ENCODE measurements at places on chromosomes 2 and 18.

GRCh38 chr2:131394147-131394931 is 30.4 kb upstream of the RAB6D start:
- no peak for DNase-seq

DNA sequence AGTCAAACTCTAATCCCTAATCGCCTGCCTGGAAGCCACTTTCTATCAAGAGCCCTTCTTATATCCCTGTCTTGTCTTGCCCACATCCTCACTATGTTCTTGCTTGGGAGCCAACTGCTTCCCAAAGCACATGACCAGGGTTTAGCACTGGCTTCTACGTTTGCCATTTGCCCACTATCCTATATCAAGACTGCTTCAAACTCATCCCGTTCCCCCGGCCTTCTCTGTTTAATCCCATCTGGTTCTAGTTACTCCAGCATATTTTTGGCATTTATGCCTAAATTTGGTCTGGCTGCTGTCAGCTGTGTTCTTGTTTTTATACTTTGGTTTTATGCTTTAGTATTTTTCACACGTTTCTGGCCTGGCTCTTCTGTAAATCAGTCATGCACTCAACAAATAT is 40.2 kb downstream of the POLR1A start:
- DNase-seq, result no peak

DNA sequence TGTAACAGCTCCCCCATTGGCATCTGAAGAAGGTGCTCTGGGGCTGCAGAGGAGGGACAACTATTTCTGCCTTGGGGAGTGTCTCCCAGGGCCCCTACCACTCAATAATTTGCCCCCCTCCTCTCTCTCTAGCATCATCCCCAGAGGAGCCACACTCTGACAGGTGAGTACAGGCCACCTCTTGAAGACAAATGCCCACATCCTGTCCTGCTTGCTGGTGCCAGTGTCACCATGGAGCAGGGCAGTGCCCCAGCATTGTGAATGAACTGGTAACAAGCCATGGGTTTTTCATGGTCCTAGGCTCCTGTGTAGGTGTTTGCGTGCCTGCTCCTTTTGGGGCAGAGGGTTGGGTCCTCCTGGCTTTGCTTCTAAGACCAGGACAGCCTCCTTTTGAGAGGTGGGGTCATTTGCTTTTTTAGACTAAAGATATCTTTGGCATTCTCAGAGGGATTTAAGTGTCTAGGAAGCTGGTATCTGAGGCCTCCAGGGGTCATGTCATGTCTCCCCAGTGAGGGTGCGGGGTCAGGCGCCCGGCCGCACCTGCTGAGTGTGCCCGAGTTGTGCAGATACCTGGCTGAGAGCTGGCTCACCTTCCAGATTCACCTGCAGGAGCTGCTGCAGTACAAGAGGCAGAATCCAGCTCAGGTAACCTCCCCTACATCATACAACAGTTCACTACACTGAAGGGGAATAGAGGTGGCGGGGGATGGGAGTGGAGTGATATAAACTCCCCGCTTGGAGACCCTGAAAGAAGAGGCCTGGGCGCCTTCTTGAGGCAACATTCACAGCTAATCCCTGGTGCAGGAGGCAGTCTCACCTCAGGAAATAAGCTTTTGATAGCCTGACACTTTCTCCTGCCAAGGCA is 1.8 kb downstream of the RETREG2 start:
- DNase-seq, result no peak

- no peak for DNase-seq
Measured at GRCh38 chr2:179435000-179435399, 170.4 kb upstream of the SESTD1 start.

GRCh38 chr2:230052299-230052698 is 16.4 kb downstream of the SLC16A14 start:
- no peak for DNase-seq

- DNase-seq, result no peak
Measured at GRCh38 chr2:6627316-6627715, 238.4 kb downstream of the CMPK2 start.

GRCh38 chr18:56199580-56200330 is 438.6 kb downstream of the TXNL1 start:
- DNase-seq, result no peak

DNA sequence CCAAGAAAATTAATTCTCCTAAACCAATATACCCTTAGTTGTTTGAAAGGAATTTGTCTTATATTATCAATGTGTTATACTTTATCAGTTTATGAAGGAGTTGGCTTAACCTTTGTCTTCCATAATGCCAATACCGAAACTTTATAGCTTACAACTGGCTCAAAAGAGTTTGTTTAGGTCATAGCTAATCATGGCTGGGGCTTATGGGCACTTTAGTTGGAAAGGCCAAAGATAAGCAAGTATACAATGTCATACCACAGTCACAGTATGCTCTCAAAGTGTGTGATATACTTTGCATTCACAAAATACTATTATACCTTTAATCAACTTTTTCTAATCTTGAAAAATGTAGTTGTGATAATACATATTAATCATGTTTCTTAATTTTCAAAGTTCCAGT is 2.3 kb downstream of the KLHL41 start:
- DNase-seq, result no peak

- DNase-seq, result no peak
Measured at GRCh38 chr18:9854801-9855676, 30.7 kb upstream of the TXNDC2 start.

DNA sequence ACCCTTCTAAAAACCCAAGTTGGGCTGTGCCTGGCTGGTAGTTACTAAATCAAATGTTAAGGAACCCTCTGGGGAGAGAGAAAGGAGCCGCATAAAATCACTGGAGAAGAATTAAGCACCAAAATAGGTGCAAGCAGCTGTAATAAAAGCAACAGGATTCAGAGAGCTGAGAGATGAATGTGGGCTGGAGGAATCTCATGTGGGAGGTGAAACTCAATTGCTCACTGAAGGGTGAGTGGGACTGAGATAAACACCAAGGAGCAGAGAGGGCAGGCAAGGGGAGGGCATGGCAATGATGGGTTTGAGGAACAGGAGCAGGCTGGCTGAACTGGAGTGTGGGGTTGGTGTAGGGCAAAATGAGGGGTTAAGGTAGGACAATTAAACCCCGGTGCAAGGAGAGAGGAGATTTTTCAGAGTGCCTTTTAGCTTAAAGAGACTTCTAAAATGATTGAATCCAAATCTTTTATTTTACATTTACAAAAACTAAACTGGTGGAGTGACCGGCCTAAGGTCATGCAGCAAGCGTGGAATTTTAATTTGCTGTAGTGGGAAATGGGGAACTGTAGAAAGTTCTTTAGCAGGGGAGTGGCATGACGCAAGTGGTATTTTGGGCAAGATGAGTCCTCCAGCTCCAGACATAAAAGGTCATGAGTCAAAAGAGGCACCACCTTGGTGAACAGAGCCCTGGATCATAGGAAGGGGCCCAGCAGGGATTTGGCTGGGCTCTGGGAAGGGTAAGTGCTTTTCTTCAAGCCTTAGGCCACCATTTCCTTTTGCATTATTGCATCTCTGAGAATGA is 10.5 kb downstream of the PLB1 start:
- no peak for DNase-seq

- no peak for DNase-seq
Measured at GRCh38 chr2:116696223-116696622, 1118.3 kb upstream of the DDX18 start.

- DNase-seq, result no peak
Measured at GRCh38 chr18:21241301-21242048, 557 bp upstream of the GREB1L start.

DNA sequence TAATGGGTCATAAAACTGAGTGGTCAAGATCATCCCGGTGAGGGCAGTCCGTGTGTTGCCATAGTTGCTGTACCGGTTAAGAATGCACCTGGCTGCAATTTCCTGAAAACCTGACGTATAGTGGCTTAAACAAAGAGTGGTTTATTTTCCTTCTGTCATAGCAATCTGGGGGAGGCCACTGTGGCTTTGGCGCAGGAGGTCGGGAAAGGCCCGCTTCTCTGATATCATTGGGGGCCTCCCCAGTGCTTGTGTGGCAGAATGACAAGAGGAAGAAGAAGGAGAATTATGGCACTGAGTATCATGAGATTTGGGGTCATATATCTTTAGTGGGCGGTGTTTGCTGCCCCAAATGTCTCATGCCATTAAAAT is 4.4 kb downstream of the C2orf92 start:
- no peak for DNase-seq

DNA sequence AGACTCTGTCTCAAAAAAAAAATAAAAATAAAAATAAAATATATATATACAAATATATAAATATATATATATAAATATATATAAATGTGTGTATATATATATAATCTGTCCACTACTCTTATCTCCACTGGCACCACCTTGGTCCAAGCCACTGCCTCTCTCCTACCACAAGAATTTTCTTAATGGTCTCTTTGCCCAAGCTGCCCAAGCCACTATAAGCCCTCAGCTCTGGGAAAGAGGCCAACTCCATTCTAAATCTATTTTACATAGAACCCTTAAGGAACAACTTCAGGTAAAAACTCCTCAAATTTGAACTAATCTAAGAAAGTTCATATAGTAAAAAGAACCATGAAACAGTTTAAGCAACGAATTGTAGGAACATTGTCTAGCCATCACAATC is 45.6 kb upstream of the GREB1L start:
- DNase-seq, result no peak

GRCh38 chr2:240249423-240250149 is 109.1 kb upstream of the OTOS start:
- no peak for DNase-seq

DNA sequence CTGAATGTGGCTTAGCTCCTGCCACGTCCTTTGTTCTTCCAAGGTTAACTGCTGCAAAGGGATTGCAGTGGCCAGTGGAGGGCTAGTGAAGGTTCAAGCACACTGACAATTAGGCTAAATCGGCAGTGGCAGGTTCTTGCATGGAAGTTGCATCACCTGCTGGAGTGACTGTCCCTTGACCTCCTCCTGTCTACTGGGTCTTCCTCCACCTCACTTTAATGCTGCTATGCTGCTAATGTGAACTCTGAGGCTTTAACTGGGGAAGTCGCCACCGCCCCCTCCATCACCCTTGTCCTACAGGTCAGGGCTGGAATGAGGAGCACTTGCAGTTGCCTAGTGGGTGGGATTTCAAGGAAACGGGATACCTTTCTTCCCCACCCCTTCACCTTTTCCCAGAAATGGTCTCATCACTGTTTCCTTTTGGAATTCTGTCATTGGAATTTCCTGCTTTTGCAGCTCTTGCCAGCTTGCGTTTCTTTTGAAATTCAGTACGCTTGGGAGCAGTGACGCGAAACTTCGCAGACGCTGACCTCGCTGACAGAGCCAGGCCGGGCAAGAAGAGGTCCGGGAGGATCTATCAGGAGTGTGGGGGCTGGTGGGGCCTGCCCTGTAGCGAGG is 150.3 kb downstream of the SH3RF3 start:
- DNase-seq, result no peak

- no peak for DNase-seq
Measured at GRCh38 chr2:241772063-241772499, 4.5 kb upstream of the GAL3ST2 start.

DNA sequence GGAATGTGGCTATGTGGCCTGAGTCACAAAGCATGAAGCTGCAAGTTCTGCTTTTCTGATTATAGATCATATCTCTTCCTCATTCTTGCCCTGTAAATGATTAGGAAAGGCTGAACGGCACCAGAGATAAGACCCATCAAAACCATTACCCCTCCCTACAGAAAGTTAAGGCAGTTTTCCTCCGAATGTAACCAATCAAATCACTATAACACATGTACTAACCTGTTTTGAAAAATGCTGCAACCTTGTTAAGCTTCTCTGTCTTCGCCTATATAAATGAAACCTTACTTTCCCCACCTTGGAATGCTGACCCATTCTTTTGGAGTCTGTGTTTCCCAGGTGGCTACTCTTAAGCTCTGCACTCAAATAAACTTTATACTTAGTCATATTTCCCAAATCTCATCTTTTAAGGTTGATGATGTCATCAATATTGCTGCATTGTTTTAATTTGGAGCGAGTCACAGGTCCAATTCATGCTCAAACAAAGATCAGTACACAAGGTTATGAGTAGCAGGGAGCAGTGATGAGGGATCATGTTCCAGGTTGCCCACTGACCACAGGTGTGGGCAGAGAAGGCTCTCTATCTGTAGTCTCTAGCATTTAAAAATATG is 662.3 kb downstream of the IRS1 start:
- DNase-seq, result no peak

DNA sequence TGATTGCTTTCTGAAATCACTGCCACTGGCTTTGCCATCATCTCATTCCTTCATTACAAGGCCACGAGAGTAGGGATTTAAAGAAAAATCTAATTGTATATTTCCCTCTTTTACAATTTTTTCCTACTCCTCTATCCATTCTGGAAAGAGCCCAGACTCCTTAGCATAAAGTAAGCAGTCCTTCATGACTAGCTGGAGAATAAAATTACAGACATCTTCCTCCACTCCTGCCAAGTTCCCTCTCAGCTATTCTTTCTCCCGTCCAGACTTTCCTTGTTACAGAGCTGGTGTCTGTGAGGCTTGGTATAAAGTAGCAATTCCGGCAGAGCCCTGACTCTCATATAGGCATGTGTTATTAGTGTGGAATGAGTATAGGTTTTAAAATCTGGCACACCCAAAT is 806.8 kb downstream of the PLCL1 start:
- no peak for DNase-seq

GRCh38 chr18:74977041-74977440 is 231.9 kb downstream of the PTGR3 start:
- DNase-seq, result no peak

DNA sequence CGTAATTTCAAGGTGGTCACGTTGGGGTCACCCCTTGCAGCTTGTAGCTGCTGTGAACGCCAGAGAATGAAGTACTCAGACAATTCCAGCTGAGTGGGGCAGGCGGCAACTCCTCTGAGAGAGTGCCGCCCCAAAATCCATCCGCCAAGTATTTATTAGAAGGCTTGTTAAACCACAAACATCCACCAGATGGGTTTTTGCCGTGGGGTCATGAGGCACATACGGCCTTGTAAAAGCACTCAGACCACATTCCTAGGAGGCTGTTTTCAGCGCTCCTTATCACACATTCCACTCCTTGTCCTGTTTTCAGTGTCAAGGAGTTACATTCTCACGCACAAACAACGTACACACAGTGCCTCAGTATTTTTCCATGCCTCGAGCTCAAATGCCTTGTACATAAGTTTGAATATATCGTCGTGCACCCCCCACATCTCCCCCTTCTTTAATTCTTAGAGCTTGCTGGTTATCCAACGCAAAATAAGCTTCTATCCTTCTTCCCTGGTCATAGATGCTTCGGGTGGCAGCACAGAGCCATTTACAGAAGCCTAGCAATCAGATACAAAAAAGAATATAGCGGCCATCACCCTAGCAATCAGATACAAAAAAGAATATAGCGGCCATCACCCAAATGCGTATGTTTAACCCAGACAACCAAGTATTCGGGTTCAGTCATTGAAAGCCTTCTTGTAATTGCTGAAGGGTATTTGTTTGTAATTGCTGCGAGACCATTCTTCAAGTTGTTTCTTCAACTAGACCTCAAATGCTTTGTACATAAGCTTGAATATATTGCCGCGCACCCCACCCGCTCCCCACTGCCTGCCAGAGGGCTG is 7.3 kb downstream of the ALPP start:
- DNase-seq, result no peak

DNA sequence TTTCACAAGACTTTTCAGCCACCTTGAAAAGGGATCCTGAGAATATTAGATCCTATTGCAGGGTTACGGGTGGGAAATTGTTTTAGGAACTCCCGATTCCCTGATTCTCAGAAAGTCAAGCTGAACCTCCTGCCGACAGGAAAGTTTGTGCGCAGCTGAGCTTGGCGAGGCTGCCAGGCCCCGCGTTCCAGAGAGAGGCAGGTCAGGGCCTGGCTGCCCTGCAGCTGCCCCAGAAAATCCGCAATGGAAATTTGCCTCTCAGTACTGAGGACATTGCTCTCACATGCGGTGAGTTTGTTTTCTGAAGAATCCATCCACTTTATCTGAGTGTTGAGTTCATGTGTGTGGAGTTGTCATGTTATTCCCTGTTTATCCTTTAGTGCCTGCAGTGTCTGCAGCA is 144.2 kb downstream of the RTP5 start:
- no peak for DNase-seq

Data from activated CD8-positive, alpha-beta memory T cell treated with anti-CD3 and anti-CD28 coated beads for 48 hours (primary cell).